A172 (cell line): ENCODE measurements at places on chromosomes 3 and 15.

DNA sequence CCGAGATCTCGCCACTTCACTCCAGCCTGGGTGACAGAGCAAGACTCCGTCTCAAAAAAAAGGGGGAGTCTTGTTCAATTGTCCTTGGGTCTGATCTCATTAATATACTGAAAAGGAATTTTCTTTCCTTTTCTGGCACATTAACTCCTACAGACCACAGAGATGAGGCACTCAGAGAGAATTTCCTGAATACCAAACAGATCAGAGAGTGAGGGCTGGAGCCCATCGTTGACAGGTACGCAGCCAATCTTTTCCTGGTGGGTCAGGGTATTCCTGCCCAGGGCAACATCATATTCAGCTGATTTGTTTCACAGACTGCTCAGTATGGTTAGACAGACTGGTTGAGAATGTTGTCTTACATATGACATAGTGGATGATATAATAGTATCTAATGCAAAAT, 82.8 kb upstream of the TNFSF10 start:
- peak; percentile 63 for DNase-seq

GRCh38 chr3:75192146-75192616, 471.9 kb upstream of the FRG2C start:
- DNase-seq: peak; percentile 23

DNA sequence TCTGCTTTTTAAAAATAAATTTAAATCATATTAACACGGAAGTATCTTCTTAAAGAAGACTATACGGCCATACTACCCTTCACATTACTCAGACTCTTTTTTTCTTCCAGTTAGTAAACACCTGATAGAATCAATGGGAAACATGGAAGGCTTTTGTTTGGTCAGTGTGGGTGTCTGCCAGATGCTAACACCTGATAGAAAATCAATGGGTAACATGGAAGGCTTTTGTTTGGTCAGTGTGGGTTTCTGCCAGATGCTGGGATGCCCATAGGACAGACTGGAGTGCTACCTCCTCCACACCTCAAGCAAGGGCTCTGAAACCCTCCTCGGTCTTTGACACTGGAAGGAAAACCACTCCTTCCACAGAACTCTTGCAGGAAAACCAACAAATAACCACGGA, 29.2 kb downstream of the HACL1 start:
- no peak for DNase-seq

GRCh38 chr15:52663536-52664294, 15.5 kb downstream of the ATOSA start:
- no peak for DNase-seq

DNA sequence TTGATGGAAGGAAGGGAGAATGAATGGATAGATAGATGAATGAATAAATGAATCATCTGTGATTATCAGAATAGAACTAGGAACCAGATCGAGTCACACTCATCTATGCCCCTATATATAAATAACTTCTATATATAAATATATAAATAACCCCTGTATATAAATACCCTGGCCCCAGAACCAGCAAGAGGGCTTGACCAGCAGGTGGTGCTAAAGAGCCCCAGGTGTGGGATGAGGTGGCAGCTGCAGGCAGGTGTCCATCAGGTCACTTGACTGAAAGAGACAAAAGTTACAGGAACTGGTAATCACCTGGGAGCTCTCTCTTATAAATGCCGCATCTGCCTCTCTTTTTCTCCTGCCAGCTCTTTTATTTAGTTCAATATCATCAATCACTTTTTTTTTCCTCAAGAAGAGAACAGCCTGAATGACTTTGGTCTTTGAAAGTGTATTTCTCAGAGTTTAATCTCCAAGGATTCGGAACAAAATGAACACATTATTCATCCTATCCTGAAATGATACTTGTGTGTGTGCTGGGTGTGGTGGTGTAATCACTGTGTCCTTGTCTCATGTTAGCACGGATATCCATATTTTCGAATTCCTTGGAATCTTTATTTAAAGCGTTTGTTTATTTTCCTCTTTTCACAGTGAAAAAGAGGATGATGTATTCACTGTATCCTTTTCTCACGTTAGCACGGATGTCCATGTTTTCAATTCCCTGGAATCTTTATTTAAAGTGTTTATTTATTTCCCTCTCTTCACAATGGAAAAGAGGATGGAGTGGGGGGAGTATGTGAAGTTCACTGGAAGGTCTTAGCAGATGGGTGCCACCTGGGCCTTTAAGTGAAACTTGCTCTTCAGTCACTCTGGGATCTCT, 35.4 kb upstream of the ATG7 start:
- peak; percentile 69 for DNase-seq

- DNase-seq: peak; percentile 10
Measured at GRCh38 chr15:60758961-60759729, 280.2 kb upstream of the ICE2 start.

DNA sequence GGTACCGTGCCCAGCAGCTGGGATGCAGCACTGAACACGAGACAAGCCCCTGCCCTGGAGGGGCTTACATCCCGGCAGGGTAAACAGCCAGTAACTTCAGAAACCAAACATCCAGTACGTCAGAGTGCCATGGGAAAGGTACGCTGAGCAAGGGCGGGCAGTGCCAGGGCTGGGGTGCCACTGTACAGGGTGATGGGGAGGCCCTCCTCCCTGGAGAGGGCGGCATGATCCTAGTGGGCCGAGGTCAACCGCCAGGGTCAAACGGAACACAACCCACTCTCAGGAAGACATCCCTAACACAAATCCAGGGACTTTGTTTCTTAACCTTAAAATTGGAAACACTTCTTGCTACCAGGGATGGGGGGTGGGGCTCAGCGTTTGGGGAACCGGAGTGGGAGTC, 16.0 kb upstream of the ANPEP start:
- DNase-seq: no peak

GRCh38 chr3:68378631-68379030, 553.7 kb downstream of the TAFA4 start:
- no peak for DNase-seq

GRCh38 chr15:69478259-69478781, 25.7 kb downstream of the RPLP1 start:
- DNase-seq: no peak

- peak; percentile 34 for DNase-seq
Measured at GRCh38 chr3:127800508-127800907, 21.8 kb downstream of the MGLL start.

- DNase-seq: no peak
Measured at GRCh38 chr3:3189961-3190360, 10.5 kb upstream of the CRBN start.

DNA sequence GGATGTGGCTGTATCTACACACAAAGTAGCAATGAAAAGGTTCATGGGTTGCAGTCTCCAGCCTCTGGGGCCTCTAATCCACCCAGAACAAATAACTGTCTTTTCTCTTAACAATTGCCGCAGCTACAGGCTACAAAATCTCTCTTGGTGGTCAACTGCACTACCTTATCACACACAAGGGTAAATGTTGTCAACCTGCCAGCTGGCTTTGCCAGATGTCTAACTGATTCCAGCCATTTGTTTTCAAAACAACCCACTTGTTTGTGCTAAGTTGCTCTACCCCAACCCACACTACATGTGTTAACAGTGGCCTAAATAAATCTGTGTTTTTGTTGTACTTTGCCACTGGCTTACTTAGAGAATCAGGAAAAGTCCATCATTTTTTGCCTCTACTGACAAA, 447.3 kb downstream of the TAFA4 start:
- DNase-seq: no peak

DNA sequence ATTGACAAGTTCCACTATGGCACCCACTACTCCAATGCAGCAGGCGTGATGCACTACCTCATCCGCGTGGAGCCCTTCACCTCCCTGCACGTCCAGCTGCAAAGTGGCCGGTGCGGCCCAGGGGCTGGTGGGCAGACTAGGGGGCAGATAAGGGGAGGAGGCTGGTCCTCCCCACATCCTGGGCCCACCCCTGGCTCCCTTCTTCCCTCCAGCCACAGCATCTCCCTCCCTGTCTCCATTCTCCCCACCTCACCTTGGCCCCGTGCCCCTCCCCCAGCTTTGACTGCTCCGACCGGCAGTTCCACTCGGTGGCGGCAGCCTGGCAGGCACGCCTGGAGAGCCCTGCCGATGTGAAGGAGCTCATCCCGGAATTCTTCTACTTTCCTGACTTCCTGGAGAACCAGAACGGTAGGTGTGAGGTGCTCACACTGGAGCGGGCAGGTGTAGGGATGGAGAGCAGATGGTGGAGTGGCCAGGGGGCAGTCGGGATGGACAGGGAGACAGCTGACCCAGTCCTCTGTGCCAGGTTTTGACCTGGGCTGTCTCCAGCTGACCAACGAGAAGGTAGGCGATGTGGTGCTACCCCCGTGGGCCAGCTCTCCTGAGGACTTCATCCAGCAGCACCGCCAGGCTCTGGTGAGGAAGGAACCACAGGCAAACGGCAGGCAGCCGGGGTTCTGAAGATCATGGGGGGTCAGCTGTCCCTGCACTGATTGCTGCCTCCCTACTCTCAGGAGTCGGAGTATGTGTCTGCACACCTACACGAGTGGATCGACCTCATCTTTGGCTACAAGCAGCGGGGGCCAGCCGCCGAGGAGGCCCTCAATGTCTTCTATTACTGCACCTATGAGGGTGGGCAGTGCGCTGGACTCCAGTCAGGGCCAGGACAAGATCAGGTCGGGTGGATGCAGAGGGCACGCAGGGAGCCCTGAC, 26.0 kb downstream of the NBEAL2 start:
- no peak for DNase-seq

- DNase-seq: no peak
Measured at GRCh38 chr15:70025413-70026296, 72.1 kb downstream of the TLE3 start.

- DNase-seq: no peak
Measured at GRCh38 chr15:64562003-64562640, 101.7 kb downstream of the ZNF609 start.

DNA sequence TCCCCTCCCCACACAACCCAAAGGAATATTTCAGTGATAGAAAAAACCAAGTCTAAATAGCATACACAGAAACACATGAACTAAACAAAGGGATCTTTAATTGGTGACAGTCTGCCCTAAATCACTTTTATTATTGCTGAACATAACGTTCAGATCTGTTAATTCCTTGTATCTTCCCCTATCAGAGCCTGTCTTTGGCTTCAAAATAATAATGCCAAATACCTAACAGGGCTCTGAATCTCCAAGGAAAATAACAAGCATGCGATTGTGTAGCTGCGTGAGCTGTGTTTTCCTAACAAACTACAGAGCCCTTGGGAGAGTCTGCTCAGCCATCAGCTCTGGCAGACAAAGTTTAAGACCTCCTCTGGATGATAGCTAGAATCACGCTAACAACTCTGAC, 1010.1 kb downstream of the ROBO1 start:
- DNase-seq: no peak

- DNase-seq: peak; percentile 89
Measured at GRCh38 chr15:71136159-71136783, 21.0 kb downstream of the THSD4 start.

DNA sequence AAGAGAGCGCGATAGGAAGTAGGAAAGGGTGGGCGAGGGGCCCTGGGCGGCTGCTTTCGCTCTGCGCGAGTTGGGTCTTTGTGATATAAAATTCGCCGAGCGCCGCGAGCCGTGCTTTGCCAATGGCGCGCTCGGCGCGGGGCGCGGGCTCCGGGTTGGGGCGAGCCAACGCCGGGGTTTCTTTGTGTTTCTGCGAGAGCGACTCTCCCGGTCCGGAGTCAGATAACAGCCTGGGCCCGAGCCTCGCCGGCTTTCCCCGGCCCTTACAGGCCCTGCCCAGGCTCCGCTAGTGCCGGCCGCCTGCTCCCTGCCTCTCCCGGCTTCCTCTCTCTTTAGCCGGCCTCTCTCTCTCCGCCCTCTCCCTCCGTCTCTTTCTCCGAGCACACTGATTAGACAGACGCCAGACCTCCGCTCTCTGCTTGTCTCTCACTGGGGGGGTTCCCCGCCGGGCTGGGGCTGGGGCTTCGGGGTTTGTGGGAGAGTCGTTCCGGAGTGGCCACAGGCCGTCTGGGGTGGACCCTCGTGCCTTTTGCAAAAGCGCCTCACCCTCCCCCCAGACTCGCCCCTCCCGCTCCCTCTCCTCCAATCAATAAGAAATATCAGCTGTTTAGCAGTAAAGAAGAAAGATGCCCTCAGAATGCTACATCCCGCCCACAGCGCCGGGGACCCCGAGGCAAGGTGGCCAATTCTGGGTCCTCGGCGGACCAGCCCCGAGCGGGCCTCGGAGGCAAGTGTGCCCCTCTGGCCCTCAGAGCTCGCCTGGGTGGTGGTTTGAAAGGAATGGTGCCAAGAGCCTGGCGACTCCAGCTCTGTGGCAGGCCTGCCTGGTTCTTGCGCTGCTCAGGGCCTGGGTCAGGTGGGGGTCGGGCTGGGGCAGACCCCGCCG, 2.9 kb downstream of the NR2F2 start:
- no peak for DNase-seq

- peak; percentile 69 for DNase-seq
Measured at GRCh38 chr3:129942296-129942695, 32.2 kb upstream of the TRH start.

- DNase-seq: peak; percentile 43
Measured at GRCh38 chr3:170493712-170494182, 75.1 kb downstream of the CLDN11 start.

GRCh38 chr15:70427167-70428120, 329.7 kb upstream of the TLE3 start:
- DNase-seq: no peak

- no peak for DNase-seq
Measured at GRCh38 chr3:159789017-159789416, 199.6 kb upstream of the IL12A start.

- no peak for DNase-seq
Measured at GRCh38 chr3:126354776-126355175, 2.4 kb downstream of the KLF15 start.

- no peak for DNase-seq
Measured at GRCh38 chr3:185572183-185572582, 13.9 kb upstream of the SENP2 start.

- DNase-seq: no peak
Measured at GRCh38 chr3:178680037-178680436, 143.8 kb downstream of the KCNMB2 start.

GRCh38 chr3:154931484-154931883, 148.6 kb upstream of the MME start:
- DNase-seq: peak; percentile 22

GRCh38 chr15:66858423-66859207, 156.6 kb downstream of the SMAD6 start:
- DNase-seq: no peak

- DNase-seq: no peak
Measured at GRCh38 chr15:55230953-55231352, 34.2 kb upstream of the RSL24D1 start.

DNA sequence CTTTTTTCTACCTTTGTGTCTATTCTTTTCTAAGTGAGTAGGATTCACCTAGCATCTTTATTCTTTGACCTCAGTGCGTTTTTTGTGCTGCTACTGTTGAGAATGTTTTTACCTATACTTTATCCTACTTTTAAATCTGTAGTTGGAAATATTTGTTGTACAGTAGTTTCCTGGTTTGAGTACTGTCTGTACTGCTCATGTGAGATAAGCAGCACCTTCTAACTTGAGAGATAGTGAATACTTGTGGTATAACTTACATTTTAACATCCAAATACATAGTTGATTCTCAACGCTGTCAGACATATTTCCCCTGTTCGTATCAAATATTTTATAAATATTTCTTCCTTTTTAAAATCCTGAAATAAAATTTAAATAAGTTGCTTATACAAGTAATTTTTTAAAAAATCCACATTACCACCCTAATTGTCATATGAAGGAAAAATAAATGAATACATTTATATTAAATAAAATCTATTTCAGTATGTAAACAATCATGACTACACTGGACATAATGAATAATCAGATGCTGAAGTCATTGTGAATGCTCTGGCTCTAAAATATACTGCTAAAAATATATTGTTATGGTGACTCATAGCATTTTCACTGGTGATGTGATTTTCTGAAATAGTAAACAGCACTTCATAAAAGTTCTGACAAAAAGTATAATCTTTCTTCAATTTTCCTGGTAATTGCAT, 17.4 kb downstream of the ATP11B start:
- DNase-seq: peak; percentile 10
